ENCODE measurements at places on chromosomes 12 and 14.

DNA sequence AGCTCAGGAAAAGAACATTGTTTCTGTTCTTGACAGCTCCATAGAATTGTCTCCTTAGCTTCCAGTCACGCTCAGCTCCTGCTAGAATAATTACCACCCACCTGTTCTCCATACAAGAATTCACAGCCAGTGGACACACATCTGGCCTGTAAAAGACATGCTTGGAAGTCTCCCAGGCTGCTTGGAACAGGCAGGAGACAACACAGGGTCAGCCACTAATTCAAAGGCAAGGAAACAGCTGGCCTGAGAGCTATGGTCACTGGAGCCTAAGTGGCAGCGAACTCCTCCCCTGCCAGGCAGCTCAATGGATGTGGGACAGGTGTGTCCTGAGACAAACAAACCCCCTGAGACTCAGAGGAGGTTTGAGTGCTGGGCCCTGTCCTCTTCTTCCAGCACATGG, 22.9 kb upstream of the LTBP2 start:
- peak; percentile 38 for DNase-seq

DNA sequence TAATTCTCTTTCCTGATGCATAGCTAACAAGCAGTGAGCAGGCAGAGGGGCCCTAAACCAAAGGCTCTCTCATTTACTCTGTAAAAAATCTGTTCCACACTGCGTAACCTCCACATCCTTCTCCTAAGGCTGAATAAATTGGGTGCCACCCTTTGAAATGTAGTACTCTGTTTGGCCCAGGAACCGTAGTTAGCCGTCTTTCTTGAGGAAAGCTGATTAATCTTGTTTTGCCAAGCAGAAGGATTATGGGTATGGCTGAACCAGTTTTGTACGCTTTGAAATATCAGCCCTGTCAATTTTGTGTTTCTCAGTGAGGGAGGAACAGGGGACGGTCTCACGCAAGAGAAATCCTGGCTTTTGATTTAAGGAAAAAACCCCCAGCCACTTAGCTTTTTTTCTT, 19.7 kb downstream of the EML1 start:
- DNase-seq: no peak

DNA sequence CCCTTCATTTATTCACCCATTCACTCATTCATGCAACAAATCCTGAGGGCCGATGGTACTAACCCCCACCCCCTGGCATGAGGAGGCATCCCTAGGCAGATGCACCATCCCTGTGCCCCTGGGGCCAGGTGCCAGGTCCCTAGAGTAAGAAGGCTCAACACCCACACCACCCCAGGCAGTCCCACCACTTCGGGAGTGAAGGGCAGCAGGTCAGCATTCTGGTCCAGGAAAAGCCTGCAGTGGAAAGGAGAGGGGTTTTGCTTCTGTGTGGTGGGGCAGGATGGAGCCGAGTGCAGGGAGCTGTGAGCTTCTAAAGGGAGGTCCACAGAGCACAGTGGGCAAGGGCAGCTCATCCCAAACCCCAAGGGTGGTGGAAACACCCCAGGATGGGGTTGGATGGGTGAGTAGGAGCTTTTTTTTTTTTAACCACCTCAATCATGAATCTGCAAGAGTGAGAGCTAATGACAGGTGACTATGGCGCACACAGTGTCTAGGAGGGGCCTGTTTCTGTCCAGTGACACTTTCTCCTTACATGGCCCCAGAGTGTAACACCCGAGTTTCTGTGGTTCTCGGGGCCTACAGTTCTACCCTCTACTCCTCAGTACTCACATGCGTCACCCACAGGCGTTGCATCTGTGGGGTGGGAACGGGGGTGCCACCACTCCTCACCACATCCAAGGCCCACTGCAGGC, 414.3 kb downstream of the TMEM121 start:
- DNase-seq: no peak

GRCh38 chr12:47744005-47744651, 14.6 kb downstream of the RAPGEF3 start:
- DNase-seq: peak; percentile 72

GRCh38 chr12:131091413-131091975, 137.8 kb downstream of the ADGRD1 start:
- no peak for DNase-seq

DNA sequence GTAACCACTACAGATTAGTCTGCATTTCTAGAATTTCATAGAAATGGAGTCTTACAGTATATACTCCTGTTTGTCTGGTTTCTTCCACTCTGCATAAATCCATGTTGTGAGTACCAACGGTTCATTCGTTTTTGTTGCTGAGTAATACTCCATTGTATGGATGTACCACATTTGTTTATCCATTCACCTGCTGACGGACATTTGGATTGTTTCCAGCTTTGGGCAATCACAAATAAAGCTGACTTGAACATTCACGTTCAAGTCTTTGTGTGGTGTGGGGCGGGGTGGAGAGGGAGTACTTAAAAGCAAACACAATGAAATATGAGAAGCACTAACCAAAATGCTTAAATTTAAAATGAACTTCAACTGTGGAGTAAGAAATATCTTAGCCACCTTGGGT, 7.1 kb downstream of the HECTD4 start:
- no peak for DNase-seq

GRCh38 chr14:92651106-92651757, 97.2 kb downstream of the LGMN start:
- no peak for DNase-seq

- DNase-seq: no peak
Observed at GRCh38 chr12:113619202-113619601, 147.5 kb upstream of the LHX5 start.

GRCh38 chr14:49930720-49931119, 37.8 kb downstream of the ARF6 start:
- DNase-seq: no peak

- no peak for DNase-seq
Observed at GRCh38 chr12:117125272-117125613, 26.0 kb upstream of the TESC start.

Data from NCI-H510A treated with DMSO at 0.1 percent for 48 hours (cell line).